ENCODE measurements at places on chromosomes 4 and X. TPM values are rescaled to one million over a fixed set of nuclear protein-coding genes. Genes with fewer than 3 reads are reported as not detected.

HSFX1 gene
- 0.40 TPM for total RNA-seq

KCND1 gene
- total RNA-seq = 0.13 TPM

TKTL2 gene
- not detected for total RNA-seq

FGB gene
- total RNA-seq = not detected

TXK gene
- total RNA-seq = 0.04 TPM

CT45A10 gene
- total RNA-seq = not detected

MAGEC1 gene
- 0.07 TPM for total RNA-seq
